ENCODE measurements at places on chromosomes 11 and 22.

GRCh38 chr11:72762641-72763304 lies 10.6 kb upstream of the ARAP1 start:
- DNase-seq, result no peak

DNA sequence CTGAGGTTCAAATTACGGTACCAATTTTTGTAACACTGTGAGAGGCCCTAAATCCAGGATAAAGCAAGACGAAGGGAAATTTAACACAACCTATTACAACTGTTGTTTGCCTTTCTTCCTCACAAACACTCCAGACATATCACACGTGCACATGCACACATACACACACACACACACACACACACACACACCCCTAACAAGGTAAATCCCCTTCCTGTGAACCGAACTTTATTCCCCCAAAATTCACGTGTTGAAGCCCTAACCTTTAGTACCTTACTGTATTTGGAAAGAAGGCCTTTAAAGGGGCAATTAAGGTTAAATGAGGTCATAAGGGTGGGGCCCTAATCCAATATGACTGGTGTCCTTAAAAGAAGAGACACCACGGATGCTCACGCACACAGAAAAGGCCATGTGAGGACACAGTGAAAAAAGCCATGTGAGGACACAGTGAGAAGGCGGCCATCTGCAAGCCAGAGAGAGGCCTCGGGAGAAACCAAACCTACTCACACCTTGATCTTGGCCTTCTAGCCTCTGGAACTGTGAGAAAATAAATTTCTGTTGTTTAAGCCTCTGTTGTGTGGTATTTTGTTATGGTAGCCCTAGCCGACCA lies 1.8 kb downstream of the SERGEF start:
- DNase-seq, result no peak

- no peak for DNase-seq
These were observed 36.2 kb downstream of the PISD start for GRCh38 chr22:31625661-31626426.

DNA sequence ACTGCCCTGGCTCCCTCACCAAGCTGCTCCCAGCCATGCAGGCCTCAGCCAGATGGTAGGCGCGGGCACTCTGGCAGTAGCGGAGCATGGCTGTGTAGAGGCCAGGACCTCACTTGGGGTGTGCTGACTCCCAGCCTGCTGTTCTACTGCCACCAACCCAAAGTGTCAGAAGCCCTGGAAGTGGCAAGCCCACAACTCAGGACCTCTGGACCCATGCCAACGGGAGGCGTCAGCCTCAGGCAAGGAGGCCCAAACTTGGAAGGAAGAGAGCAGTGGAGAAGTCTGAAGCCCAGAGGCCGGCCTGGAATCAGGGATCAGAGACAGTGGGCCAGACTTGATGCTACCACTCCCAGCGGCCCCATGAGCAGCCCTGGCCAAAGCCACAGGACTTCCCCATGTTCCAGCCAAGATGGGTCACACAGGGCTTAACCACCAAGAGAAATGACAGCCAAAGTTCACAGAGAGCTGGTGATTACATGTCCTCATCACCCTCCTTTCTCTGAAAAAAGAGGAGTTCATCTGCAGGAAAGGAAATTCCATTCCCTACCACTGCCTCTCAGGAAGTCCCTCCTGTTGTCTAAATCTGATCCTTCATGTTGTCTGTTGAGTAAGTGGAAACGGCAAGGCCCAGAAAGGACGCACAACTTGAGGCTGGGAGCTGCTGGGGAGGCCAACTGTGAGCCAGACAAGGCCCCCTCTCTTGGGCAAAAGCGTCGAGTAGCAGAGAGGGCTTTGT lies 4.4 kb downstream of the ARRB1 start:
- DNase-seq, result no peak

- no peak for DNase-seq
These were observed 215.7 kb downstream of the CSNK2A3 start for GRCh38 chr11:11137339-11137738.

DNA sequence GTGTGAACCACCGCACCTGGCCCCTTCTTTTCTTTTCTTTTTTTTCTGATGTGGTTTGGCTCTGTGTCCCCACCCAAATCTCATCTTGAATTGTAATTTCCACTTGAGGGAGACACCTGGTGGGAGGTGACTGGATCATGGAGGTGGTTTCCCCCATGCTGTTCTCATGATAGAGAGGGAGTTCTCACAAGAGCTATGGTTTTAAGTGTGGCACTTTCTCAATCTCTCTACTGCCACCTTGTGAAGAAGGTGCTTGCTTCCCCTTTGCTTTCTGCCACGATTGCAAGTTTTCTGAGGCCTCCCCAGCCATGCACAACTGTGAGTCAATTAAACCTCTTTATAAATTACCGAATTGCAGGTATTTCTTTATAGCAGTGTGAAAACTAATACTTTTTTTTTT lies 4.9 kb upstream of the TCN2 start:
- DNase-seq, result no peak

- DNase-seq, result no peak
These were observed 92.0 kb upstream of the DDI1 start for GRCh38 chr11:103944251-103944940.

- no peak for DNase-seq
These were observed 98.2 kb downstream of the GGTLC2 start for GRCh38 chr22:22742641-22743040.

GRCh38 chr11:127027789-127028188 lies 27.2 kb upstream of the KIRREL3 start:
- no peak for DNase-seq

DNA sequence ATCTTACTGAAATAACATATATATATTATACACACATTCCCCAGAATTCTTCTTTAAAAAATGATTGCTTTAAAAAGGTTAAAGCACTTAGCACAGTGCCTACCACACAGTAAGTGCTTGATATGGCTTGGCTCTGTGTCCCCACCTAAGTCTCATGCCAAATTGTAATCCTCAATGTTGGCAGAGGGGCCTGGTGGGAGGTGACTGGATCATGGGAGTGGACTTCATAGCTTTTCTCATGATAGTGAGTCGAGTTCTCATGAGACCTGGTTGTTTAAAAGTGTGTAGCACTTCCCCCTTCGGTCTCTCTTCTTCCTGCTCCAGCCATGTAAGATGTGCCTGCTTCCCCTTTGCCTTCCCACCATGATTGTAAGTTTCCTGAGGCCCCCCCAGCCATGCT lies 6.2 kb downstream of the CRYAB start:
- no peak for DNase-seq

GRCh38 chr11:88100151-88100550 lies 75.1 kb downstream of the RAB38 start:
- DNase-seq, result no peak

DNA sequence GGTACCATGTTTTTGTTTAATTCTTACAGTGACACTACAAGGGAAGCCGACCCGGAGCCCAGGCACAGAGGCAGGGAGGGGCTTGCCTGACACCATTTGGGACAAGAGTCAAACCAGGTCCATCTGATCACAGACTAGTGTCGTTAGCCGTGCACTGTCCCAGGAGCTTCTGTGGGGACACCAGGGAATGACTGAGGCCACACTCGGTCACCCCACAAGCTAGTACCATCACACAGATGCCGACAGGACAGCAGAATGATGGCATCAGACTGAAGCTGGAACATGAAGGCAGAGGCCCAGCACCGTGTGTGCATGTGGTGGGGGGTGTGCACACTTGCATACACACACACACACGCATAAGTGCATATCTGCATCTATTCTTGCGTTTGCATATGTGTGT lies 61.5 kb upstream of the NECTIN1 start:
- no peak for DNase-seq

GRCh38 chr11:67441098-67441563 lies 2.1 kb downstream of the CORO1B start:
- DNase-seq, result no peak

GRCh38 chr11:105139669-105140068 lies at the start of gene CARD18:
Gene CARD18 (minus strand): TSS chr11:105139769. CDS start chr11:105139726, 43 bp downstream.
- no peak for DNase-seq

GRCh38 chr11:62464655-62465054 lies 45.8 kb downstream of the SCGB1A1 start:
- no peak for DNase-seq

DNA sequence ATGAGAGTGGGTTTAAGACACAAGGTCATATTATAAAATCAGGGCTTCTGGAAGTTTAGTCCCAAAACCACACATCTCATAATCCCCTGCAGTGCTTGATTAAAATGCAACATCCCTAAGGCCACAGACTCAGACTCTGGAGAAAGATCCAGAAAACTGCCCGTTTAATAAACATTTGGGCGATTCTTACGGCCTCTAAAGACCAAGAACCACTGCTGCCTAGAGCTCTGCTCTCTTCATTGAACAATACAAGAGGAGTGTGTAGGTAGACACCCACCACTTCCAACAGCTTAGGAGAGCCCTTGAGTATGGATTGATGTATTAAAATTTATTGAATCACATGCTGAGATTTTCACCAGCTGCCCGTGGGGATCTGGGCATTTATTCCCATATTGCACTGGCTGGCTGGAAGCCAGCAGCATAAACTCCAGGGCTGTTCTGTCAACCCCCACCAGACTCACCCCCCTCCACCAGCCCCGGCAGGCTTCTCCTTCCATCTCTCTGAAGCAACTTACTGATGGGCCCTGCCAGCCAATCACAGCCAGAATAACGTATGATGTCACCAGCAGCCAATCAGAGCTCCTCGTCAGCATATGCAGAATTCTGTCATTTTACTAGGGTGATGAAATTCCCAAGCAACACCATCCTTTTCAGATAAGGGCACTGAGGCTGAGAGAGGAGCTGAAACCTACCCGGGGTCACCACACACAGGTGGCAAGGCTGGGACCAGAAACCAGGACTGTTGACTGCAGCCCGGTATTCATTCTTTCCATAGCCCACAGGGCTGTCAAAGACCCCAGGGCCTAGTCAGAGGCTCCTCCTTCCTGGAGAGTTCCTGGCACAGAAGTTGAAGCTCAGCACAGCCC lies 749 bp upstream of the BEST1 start:
- DNase-seq, result no peak

DNA sequence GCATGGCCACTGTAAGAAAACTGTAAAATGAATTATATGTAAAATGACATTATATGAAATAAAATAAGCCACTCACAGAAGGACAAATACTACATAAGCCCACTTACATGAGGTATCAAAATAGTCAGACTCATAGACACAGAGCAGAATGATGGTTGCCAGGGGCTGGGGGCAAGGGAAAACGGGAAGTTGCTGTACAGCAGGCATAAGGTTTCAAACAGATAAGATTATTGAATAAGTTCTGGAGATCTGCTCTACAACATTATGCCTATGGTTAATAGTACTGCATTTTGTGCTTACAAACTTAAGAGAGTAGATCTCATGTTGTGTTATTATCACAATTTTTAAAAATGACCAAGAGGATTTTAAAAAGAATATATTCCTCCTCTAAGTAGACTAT lies 32.7 kb upstream of the HEPHL1 start:
- DNase-seq, result no peak

DNA sequence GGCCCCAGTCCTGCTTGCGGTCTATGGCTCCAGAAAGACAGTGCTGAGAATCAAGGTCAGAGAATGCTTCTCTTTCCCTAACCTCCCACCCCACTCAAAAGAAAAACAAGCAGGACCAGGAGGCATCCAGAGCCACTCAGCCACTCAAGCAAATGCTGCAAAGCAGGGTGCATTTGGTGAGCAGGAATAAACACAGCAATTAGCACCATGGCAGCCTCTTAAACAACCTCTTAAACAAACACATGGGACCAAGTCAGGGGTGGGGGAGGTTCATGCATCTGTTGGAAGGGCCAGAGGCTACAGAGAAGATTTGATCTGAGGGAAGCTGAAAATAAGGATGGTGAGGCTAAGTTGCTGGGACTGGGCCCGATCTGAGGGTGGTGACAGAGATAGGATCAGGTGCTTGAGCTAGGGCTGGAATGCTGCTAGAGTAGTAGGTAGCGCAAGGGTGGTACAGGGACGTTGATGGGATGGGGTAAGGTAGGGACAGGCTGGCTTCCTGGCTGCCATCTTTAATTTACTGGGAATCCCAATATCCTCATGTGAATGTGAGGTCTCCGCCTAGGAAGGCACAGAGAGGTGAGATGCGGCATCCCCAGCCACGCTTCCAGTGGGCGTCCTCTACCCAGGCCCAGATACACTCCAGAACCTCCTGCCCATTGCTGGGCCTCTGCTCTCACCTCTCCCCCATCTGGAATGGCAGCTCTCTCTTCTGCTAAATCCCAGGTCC lies 26.6 kb upstream of the LMO1 start:
- DNase-seq, result no peak

- DNase-seq, result no peak
These were observed 205.8 kb downstream of the NAV2 start for GRCh38 chr11:19918302-19919049.

- no peak for DNase-seq
These were observed 73.5 kb downstream of the TIMP3 start for GRCh38 chr22:32874976-32875375.

DNA sequence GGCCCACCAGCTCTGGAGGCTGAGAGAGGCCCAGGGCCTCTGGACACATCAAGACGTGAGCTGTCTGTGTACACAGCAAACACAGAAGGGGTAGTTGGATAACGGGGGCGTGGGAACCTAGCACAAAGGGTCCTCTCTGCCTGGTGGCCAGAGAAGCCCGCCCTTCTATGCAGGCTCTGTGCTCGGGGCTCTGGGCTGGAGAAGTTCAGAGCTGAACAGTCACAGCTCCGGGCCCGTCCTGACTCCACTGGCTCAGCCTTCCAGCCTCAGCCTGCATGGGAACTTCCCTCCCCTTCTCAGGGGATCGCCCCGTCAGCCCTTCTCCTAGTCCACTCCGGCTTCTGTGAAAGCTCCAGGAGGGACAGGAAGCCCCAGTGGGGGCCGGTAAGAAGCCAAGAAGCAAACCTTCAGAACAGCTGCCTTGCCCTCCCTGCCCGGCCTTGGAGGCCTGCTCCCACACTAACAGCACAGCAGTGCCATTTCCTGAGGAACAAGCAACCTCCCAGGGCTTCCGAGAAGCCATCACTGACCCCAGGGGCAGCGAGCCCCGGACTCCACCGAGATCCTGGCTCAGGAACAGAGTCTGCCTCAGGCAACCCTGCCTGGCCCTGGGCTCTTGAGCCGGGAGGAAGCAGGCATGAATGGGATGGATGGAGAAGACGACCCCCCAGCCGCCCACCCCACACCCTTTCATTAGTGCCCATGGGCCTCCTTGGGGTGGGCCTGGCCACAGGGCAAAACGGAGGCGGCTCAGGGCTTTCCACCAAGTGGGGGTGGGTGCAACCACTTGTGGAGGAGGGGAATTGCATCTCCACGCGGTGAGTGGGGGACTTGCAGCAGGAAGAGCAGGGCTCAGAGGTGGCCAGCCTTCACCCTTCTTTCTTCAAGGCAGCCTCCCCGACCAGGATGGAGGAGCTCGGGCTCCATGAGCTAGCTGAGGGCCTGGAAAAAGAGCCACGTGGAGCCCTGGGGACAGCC lies 119.8 kb downstream of the ST3GAL4 start:
- no peak for DNase-seq
